Activated T-cell treated with anti-CD3 and anti-CD28 coated beads for 4 hours (primary cell): ENCODE measurements at places on chromosomes 7 and 10.

GRCh38 chr10:7364474-7364873, 46.4 kb downstream of the SFMBT2 start:
- no peak for DNase-seq

- DNase-seq = no peak
Observed at GRCh38 chr10:92702301-92702916, 12.7 kb downstream of the HHEX start.

- DNase-seq = no peak
Observed at GRCh38 chr7:98077762-98078161, 28.9 kb upstream of the LMTK2 start.

DNA sequence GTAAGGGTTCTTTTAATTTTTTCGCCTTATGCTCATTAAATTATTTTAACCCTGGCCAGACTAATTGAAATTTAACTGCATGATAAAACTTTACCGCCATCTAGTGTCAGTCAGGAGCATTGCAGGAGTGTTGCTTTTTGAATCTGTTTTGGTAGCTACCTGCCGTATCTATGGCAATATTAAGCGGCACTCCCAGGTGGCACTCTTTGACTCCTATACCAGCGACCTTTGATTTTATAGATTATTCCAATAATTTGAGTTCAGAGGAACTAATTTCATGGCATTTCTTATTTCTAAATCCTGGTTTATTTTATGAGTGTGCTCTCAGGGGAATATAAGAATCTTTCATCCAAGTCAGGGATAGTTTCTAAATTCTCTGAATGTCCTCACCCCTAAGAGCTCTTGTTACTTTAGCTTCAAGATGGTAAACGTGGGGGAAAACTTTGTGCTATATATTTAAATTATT, 198.9 kb downstream of the REEP3 start:
- peak; percentile 50 for DNase-seq

DNA sequence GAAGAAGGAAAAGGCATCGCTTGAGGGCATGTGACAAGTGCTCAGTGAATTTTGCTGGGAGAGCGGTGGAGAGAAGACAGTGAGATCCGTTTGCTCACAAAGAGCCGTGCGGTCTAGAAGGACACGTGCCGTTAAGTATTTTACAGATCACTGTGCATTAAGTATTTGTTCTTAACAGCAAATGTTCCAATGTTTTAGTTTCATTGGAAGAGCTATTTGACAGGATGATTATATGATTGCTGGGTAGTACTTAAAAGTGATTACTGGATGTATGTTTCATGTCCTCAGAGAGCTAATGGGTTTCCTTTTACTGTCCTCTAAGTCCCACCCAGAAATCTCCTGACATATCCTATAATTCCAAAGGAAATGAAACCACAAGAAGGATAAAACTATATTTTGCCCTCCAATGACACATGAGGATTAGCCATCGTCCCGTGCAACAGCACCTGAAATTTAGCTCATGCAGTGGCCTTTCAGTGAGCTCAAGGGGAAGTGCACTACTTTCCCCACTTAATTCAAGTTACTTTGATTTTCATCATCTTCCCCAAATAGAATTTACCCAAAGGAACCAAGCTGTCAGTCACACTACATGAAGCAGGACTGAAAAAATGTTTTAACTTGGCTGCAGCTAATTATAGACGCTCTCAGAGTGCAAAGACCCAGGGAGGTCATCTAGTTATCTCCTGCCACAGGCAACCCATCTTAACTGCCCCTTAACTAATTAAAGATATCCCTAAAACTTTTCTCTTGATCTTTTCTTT, 80.3 kb downstream of the KLF6 start:
- no peak for DNase-seq

GRCh38 chr7:100171087-100171681, 2.8 kb upstream of the GAL3ST4 start:
- DNase-seq = no peak

DNA sequence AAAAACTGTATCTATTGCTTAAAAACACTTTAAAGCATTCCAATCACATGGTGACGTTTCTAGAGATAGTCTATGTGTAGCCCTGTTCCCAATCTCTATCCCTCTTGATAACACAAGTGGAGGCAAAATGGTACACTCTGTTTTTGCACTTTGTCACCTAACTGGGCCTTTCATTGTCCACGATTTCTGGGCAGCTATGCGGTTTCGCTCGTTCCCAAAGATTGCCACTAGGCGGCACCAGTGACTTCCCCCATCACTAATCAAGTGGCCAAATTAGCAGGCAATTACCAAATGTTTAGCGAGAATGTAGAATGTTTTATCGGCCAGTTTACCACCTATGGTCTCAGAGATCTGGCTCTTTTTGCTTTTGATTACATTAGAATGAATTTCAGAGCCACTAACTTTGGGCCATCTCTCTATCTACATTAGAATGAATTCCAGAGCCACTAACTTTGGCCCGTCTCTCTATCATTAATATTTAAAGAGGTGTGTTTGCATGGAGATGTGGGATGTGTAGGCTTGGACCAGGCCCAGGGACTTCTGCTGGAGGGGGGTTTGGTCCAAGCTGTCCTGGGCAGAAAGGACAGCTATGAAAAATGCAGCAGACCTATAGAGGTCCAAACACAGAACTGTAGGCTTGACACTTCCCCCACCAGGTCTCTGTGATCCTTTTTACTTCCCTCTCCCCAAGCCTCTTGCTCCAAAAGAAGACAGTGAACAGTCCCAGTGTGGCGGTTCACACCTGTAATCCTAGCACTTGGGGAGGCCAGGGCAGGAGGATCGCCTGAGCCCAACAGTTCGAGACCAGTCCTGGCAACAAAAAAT, 90.1 kb downstream of the EPC1 start:
- DNase-seq = peak; percentile 55
